Natural killer cell treated with Interleukin-12 subunit alpha and Interleukin-12 subunit beta and Interleukin-15 and Interleukin-18, amount 100 ng/mL, for 72 hours (primary cell): ENCODE measurements at places on chromosomes 12 and 14.

DNA sequence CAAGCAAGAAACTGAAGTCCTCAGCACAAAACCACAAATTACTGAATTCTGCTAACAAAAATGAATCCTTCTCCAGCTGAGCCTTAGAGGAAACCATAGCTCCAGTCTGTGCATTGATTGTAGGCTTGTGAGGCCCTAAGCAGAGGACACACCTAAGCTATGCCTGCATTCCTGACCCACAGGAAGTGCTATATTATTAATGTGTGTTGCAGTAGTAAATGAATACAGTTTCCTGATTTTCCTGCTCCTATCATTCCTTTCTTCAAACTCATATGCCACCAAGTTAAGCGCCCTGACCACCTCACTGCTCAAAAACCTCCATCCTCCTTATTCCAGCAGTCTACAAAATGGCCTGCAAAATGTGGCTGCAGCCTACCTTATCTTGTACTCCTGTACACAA, 151.9 kb upstream of the ABCD2 start:
- DNase-seq, result no peak

DNA sequence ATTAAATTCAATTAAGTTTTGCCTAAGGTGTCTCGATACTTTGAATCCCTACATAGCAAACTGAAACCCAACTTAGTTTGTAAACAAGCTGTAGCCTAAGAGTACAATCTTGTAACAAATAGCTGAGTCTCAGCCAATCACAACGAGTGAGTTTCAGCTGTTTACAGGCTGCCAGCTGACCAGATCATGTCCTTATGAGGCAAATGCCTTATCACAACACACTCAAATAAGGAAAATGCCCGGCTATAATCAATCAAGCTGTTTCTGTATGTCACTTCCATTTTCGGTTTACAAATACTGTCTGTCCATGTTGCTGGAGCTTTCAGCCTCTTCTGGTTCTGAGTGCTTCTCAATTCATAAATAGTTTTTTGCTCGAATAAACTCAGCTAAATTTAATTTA, 943.8 kb downstream of the SLC16A7 start:
- DNase-seq, result no peak

DNA sequence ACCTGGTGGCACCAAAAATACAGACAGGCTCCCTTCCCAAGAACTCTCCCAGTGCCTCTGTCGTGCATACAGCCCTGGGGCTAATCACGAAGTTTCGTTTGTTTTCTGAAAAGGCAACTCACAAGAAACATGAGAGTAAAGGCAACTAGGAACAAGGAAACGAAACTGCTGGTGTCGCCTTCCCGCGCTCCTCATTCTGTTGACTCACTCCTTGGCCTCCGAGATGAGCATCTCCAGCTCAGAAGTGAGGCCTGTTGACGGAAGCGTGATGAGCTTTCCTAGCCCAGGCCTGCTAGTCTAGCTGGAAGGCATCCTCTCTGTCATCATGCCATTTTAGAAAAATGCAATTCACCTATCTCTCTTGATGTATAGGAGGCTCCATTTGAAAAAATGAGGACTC, 50.5 kb downstream of the TTC9 start:
- DNase-seq, result no peak

- no peak for DNase-seq
Observed at GRCh38 chr12:122137229-122137628, 36.8 kb downstream of the IL31 start.

- no peak for DNase-seq
Observed at GRCh38 chr12:17414596-17414995, 675.4 kb downstream of the RERGL start.

- no peak for DNase-seq
Observed at GRCh38 chr14:69500736-69501135, 16.2 kb downstream of the PLEKHD1 start.

- DNase-seq, result no peak
Observed at GRCh38 chr12:56520048-56520447, 1.6 kb upstream of the RBMS2 start.

GRCh38 chr14:24879661-24880386, 170.1 kb downstream of the STXBP6 start:
- DNase-seq, result no peak

DNA sequence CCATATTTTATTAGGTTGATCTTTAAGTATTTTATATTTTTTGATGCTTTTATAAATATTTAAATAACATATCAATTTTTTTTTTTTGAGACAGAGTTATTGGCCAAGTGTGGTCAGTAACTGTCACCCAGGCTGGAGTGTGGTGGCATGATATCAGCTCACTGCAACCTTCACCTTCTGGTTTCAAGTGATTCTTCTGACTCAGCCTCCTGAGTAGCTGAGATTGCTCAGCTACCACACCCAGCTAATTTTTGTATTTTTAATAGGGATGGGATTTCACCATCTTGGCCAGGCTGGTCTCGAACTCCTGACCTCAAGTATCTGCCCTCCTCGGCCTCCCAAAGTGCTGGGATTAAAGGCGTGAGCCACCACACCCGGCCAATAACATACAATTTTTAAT, 71.1 kb downstream of the FUT8 start:
- no peak for DNase-seq

- no peak for DNase-seq
Observed at GRCh38 chr12:96241431-96241830, 47.3 kb downstream of the ELK3 start.
